Bone marrow (tissue), 2 donors: ENCODE measurements at places on chromosomes 1 and 21.

DNA sequence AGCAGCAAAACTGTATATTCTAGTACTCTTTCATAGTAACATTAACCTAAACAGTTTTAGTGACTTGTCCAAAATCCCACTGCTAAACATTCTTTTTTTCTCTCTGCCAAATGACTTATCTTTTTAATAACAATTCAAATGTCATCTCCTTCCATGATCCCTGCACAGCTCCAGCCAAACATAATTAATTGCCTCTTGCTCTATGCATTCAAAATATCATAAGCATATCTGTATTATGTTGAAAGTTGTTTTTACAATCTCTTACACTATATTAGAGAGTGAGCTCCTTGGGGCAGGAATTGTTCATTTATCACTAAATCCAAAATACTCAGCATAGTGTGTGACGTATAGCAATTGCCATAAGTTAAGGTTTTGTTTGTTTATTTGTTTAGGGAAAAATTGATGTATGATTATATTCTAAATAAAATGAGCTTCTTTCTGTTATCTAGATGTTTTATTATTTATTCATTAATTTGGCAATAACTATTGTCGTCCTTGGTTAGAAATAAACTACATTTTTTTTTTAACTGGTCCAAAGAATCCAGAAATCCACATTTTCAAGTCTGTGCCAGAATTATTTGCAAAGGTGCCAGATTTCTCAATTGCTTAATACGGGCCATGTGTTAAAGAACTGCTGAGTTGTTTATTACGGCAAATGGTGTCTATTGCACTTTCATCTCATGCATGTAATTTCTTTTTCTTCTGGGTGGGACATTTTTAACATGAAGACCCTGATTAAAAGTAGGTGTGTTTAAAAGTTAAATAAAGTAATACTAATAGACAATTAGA lies 577.2 kb upstream of the ZRANB2 start:
- DNase-seq = no peak

DNA sequence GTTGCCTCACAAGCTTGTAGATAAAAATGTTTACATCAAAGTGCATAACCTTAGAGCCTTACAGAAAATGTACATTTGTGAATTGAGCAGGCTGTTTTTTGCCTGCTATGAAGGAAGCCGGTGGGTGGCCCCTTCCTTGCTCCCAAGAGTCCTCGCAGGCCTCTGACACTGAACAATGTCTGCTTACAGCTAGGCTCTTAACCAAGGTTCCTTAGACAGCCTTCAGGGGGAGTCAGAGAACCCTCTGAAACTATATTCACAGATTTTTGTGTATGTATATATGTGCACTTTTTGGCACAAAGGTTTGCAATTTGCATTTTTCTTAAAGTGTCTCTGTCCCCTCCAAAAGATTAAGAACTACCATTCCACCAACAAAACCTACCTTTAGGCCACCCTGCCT lies 282.6 kb downstream of the BARHL2 start:
- DNase-seq = no peak

DNA sequence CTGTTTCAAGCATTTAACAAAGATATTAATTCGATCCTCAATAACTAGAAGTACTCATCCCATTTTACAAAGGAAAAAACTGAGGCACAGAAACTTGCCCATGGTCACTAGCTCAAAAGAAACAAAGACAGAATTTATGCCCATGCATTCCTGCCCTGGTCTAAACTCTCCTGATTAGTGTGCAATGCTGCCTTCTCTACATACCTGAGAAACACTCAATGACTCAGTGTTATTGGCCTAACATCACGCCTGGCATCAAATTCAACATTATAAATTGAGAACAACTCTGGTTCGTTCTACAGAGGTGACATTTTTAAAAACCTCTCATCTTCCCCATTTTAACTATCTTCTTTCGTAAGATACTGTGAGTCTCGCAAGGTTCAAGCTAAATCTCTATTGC lies 5.2 kb downstream of the APP start:
- no peak for DNase-seq

- DNase-seq = no peak
Observed at GRCh38 chr1:6998267-6998666, 213.0 kb downstream of the CAMTA1 start.

DNA sequence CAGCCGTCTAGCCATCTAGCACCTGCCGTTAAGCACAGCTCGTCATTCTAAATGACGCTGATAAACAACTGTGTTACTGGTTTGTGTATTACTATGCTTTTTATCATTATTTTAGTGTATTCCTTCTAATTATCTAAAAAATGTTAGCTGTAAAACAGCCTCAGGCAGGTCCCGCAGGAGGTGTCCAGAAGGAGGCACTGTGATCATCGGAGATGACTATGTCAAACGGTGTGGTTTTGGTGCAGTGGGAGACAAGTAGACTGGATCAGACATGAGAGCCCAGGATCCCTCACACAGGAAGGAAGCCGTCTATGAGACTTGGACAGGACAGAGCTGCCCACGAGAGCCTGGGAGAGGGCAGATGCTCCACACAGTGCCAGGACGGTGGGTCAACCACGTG lies 55.3 kb upstream of the COL6A1 start:
- no peak for DNase-seq

DNA sequence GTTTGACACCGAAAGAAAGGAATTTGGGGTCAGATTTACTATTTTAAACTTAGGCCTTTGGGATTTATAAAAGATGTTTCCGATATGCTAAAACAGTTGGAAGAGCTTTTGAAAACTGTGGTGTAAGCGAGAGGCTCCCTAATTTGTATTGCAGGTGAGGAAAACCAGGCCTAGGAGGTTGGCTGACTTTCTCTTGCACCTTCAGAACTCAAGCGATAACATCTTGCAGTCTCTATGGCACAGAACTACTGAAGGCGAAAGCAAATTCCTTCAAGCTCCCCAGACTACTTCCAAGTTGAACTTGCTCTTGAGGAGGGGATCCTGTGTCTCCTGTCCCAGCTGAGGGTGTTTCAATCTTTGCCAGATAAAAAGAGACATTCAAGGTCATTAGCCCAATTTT lies 685.7 kb downstream of the ADGRL2 start:
- DNase-seq = no peak

GRCh38 chr1:44222397-44223186 lies 9.3 kb downstream of the DMAP1 start:
- no peak for DNase-seq

DNA sequence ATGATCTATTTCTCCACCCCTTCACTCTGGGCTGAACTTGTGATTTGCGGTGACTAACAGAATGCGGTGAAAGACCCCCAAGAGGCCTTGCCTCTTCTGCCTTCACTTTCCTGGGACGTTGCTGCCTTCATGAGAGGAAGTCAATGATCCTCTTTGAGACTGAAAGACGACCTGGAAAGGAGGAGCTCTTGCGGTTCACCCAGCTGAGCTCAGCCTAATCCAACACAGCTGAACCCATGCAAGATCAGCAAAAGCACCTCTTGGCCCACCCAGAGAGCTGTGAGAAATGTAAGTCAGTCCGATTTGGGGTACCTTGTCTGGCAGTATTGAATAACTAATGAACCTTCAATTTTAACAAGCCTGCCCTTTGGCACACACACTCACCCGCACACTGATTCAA lies 767.4 kb upstream of the TPTE start:
- DNase-seq = no peak

DNA sequence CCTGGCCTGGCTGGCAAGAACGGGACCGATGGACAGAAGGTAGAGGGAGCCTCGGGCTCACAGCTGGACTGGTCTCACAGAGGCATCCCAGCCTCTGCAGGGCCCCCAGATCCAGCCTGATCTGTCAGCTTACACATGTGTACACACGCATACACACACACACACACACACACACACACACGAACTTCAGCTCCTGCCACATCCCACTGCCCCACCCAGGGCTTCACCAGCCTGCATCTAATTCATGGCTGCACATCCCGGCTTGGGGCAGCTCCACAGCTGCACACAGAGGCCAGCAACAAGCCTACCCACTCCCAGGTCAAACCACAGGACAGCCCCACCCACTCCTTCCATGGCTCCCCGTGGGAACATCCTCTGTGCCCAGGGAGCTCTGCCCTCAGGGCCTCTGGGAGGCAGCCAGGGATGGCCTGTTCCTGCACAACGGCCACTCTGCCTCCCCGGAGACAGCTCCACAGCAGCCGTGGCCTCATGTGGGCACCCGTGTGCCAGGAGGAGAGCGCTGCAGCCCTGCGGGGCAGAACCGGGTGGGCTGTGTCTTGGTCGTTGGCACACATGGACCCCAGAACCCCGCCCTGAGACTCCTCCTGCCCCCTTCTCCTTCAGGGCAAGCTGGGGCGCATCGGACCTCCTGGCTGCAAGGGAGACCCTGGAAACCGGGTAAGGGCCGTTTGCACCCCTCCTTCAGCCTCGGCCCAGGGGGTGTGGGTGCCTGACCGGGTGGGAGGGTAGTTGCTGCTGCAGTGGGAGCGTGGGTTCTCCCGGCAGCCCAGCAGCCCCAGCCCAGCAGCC lies 19.1 kb downstream of the COL6A2 start:
- DNase-seq = no peak

GRCh38 chr21:29379517-29380054 lies 80.9 kb downstream of the BACH1 start:
- no peak for DNase-seq

- no peak for DNase-seq
Observed at GRCh38 chr1:108590441-108590840, 30.5 kb downstream of the EEIG2 start.

DNA sequence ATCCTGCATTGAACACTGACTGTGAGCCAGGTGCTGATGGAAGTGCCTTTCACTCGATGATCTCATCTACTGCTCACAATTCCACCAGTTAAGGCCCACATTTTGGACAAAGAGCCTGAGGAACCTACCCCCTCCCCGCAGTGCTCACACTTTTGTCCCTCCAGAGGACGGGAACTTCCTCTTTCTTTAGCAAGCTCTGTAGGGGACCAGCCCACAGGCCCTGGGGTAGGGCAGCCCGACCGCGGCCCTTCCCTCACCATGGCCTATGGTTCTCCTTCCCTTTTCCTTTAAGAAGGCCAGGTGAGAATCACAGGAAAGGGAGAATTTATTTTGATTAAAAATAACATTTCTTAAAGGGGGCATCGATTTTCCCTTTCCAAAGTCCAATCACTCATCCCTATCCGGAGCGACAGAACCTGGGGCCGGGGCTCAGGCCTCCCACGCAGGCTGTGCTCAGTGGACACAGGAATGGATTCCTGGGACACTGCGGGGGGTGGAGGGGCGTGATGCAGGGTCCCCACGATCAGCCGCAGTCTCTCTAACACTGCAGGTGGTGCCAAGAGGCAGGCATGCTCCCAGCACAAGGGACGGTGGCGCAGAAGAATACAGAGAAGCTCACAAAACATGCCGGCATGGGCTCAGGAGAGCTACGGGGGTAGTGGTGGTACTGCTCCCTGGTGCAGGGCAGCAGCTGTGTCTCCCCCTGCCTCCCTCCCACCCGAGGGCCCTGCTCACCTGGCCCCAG lies 8.9 kb upstream of the KCNE1 start:
- no peak for DNase-seq

- no peak for DNase-seq
Observed at GRCh38 chr1:62991152-62991551, 207.2 kb downstream of the ATG4C start.

DNA sequence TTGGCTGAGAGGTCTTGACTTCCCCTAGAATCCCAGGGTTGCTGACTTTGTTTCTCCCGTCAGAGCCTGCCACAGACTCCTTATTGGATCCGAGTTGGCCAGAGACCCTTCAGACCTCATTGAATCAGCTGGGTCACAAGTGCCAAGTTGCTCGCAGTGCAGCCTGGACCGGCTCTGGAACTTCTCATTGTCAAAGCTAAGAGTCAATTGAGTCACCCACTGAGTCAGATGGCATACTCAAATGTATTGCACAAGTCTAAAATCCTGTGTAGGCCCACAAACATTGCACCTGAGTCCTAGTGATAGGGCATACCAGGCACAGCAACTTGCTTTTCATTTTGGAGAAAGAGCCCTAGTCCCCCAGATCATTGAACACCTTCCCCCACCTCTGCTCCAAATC lies 20.4 kb upstream of the SCAF4 start:
- DNase-seq = no peak

- DNase-seq = no peak
Observed at GRCh38 chr1:214447557-214447871, 103.9 kb downstream of the PTPN14 start.

DNA sequence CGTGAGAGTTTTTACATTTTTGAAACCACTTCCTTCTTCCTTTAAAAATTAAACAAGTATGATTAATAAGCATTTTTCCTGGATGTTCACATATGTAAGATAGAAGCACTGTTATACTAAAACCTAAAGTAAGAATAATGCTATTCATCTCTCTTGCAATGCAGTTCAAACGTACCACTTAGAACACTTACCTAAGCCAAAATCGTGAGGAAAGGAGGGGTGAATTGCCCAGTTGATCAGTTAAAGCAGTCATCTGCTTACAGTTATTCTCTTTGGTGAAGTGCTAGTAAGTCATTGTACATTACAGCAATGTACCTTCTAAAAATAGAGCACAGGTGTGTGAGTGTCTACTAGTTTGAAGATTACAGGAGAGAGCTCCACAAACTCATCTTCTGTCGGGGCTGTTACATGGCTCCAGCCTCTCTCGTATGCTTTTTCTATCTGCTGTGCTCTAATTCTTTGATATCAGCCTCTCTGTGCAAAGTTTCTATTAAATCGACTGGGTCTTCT lies 3.4 kb downstream of the NCAM2 start:
- DNase-seq = no peak

GRCh38 chr1:162619076-162619475 lies 13.2 kb upstream of the DDR2 start:
- no peak for DNase-seq

- no peak for DNase-seq
Observed at GRCh38 chr1:58396150-58396549, 150.4 kb downstream of the OMA1 start.
